ENCODE measurements at places on chromosomes 6 and 20. TPM values are rescaled to one million over a fixed set of nuclear protein-coding genes. Genes with fewer than 3 reads are reported as not detected.

Gene APCDD1L
- 1.6 TPM for total RNA-seq

Gene CFAP61
- 0.18 TPM for total RNA-seq

Gene PPARD
- 1.3 TPM for total RNA-seq

Gene LY6G6F
- total RNA-seq: not detected

Gene CD24
- total RNA-seq: 4.5 TPM

Gene TAGAP
- not detected for total RNA-seq

Gene ATF6B
- 40.6 TPM for total RNA-seq

Gene SIRPB2
- not detected for total RNA-seq

Gene FAM217A
- total RNA-seq: not detected

Gene TGM3
- 0.08 TPM for total RNA-seq

Gene DEFB124
- not detected for total RNA-seq

Gene UBE2C
- 53.3 TPM for total RNA-seq

Gene COMMD7
- 49.3 TPM for total RNA-seq

Gene CCN5
- total RNA-seq: 266 TPM

Gene HUS1B
- total RNA-seq: 0.65 TPM

Gene HMGCLL1
- not detected for total RNA-seq

Gene NTSR1
- total RNA-seq: 8.0 TPM

Gene RRAGD
- total RNA-seq: 1.4 TPM

Gene KHDC1L
- total RNA-seq: not detected

Gene B4GALT5
- total RNA-seq: 33.0 TPM

Gene SEL1L2
- total RNA-seq: not detected

Gene HLA-DMB
- 0.09 TPM for total RNA-seq

Gene CGA
- total RNA-seq: not detected

All from fibroblast of the aortic adventitia (primary cell).